Right ventricle myocardium superior (tissue), 1 donor: ENCODE measurements at places on chromosomes 7 and 10.

GRCh38 chr7:7920481-7920880, 48.1 kb upstream of the GLCCI1 start:
- no peak for DNase-seq

GRCh38 chr10:89567576-89568245, 32.3 kb upstream of the SLC16A12 start:
- no peak for DNase-seq

GRCh38 chr7:23469961-23470250, 385 bp downstream of the IGF2BP3 start:
- DNase-seq, result no peak

DNA sequence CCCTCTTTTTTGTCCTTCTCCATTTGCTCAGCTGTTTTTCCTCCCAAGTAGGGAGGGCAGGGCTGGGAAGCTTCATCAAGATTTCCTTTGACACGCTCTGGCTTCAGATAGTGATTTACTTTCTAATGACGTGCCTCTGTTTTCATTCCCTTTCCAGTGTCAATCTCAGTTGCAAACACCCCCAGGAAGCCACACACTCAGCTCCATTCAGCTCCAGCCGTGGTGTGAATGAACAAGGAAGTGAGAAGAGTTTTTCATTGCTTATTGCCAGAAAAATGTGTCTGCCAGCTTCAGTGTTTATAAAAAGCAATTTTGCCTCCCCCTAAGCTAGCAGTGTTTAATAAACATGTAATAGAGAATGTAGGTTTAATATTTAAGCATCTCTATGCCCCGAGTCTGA, 108.7 kb upstream of the DPP6 start:
- DNase-seq, result no peak

- DNase-seq, result no peak
Observed at GRCh38 chr10:133110609-133111275, 23.0 kb downstream of the ADGRA1 start.

DNA sequence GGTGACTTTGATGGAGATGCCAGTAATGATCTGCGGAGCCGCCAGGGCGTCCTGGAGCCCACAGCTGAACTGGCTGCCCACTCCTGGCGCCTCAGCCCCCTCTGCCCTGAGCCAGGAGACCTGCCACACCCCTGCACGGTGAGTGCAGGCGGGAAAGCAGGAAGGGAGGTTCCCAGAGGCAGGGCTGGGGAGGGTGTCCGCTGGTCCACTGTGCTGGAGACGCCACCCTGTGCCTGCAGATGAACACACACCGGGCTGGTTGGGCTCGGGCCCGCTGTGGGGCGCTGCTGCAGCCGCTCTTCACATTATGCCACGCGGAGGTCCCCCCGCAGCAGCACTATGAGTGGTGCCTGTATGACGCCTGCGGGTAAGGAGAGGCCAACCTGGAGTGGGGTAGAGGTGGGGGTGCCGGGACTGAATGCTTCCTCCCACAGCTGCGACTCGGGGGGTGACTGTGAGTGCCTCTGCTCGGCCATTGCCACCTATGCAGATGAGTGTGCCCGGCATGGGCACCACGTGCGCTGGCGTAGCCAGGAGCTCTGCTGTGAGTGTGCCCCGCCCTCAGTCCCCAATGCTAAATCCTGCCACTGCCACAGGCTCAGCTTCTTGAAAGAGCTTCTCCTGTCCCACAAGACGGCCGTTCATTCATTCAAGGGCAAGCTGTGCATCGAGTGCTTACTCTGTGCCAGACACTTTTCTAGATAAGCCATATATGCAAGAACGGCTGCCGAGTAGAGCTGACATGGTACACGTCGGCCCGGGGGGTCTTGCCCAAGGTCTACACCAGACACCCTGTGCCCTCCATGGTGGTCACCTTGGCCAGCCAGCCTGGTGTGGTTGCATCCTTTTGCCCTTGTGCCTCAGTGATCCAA, 14.3 kb upstream of the ZNF467 start:
- no peak for DNase-seq

- DNase-seq, result no peak
Observed at GRCh38 chr7:31478721-31479120, 35.2 kb upstream of the ITPRID1 start.

DNA sequence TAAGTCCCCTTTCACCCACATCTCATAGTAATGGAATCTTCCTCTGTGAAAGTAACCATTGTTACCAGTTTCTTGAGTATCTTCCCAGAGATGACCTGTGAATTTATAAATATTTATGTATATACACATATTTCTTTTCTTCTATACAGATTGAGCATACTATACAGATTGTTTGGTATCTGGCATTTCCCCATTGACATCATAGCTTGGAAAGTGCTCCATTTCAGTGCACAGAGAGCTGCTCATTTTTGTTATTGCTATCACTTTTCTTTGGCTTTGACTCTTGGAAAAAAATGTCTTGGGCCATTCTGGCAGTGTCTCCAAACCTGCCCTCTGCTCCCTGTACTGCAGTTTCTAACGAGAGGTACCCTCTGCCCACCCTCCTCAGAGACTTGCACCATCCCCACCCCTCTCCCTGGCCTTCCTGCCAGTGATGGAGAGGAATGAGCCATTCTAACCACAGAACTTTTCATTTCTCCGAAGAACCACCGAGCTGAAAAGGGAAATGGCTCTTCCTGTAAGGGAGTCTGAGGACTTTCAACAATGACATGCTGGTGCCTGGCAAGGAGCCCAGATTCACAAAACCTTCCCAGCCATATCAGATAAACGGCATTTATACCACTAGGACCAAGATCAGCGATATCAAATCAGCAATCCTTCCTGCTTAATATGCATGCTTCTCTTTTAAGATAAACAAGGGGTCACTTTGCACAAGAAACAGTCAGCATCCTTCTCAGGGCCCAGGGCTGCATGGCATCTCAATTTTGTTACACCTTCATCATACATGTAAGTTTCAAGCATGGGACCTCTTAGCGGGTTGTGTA, 19.7 kb upstream of the CCSER2 start:
- peak; percentile 53 for DNase-seq

- no peak for DNase-seq
Observed at GRCh38 chr10:76990561-76990960, 647.0 kb downstream of the KCNMA1 start.

DNA sequence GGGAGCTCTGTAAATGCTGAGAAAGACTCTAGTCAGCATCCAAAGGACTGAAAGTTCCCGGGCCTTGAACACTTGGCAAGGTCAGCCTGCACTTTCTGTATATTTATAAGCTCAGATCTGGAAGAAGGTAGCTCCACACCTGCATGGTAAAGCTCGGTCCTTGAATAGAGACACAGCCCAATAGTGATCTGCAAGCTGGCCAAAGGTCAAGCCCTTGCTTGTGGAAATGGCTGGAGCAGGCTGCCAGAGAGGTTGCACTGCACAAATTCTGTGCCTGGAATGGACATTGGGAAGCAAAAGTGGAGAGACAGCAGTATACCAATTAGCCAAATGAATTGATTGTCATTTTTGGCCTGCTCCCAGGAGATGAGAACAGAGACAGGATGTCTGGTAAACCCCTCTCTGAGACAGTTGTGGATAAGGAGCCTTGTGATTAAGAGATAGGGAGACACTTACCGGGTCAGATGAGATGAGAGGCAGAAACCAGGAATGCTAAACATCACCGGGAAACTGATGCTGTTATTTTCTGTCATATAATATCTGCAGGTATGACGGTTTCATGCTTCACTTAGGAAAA, 8.0 kb upstream of the FRA10AC1 start:
- DNase-seq, result no peak

- no peak for DNase-seq
Observed at GRCh38 chr7:98256431-98256830, 4.4 kb upstream of the TECPR1 start.

GRCh38 chr10:69360485-69361302, 56.0 kb downstream of the TACR2 start:
- peak; percentile 83 for DNase-seq

DNA sequence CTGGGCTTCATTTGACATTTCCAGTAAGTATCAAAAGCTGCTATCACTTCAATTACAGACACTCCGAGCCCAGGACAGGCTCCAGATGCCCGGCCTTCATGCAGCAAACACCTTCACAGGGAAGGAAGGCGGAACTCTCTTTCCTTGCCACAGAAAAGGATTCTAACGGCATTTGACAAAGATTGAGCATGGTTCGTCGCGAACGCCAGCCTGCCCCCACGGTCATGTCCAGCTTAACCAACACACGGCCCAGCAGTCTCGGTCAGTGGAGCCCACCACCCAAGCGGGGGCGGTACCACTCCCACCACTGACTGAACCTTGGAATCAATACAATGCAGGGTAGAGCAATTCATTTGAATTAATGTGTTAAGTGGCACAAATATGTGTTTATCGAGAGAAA, 607.2 kb downstream of the DNAJB6 start:
- DNase-seq, result no peak

- DNase-seq, result no peak
Observed at GRCh38 chr10:32961895-32962369, 3.9 kb upstream of the ITGB1 start.

GRCh38 chr10:122050311-122050710, 61.3 kb downstream of the TACC2 start:
- no peak for DNase-seq

- DNase-seq, result no peak
Observed at GRCh38 chr10:59668096-59668495, 41.6 kb downstream of the SLC16A9 start.

- no peak for DNase-seq
Observed at GRCh38 chr10:112221545-112221944, 38.0 kb upstream of the GPAM start.

GRCh38 chr7:94422827-94423460, 28.2 kb downstream of the COL1A2 start:
- no peak for DNase-seq

DNA sequence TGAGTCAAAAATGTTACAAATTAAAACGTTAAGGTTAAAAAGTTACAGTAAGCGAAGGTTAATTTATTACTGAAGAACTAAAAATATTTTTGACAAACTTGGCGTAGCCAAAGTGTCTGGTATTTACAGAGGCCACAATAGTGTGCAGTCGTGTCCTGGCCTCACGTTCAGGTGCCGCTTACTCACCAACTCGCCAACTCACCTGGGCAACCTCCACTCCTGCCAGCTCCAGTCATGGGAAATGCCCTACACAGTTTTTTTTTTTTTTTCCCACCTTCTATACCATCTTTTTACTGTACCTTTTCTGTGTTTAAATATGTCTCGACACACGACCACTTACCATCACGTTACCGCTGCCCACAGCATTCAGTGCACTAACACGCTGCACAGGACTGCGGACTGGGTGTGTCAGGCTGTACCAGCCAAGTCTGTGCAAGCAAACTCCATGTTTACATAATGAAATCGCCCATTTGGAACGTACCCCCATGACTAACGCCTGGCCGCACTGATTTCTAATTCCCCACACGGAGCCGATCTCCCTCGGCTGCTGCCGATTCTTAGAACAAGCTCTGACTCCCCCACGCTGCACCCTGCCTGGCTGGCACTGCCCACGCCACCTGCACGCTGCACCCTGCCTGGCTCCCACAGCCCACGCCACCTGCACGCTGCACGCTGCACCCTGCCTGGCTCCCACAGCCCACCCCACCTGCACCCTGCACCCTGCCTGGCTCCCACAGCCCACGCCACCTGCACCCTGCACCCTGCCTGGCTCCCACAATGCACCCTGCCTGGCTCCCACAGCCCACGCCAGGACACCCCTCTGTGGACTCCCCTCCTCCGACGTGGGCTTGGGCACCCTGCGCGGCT, 203.1 kb downstream of the ZMYND11 start:
- DNase-seq, result no peak

DNA sequence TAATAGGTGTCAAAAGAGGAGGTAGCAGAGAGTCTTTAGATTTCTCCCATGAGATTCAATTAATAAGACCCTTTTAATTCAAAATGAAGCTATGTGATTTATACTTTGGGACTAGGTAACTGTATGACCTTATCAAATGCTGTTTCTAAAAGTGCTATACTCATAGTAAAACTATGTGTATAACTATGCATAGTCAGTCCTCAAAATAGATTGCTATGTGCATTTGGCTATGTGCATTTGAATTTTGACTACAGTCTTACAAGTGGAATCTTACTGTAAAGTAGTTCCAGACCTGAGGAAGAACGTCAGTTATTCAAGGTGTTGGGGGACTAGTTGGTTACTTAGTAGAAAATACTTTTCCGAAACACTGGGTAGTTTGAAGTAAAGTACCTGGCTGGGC, 36.9 kb downstream of the ADD3 start:
- DNase-seq, result no peak

DNA sequence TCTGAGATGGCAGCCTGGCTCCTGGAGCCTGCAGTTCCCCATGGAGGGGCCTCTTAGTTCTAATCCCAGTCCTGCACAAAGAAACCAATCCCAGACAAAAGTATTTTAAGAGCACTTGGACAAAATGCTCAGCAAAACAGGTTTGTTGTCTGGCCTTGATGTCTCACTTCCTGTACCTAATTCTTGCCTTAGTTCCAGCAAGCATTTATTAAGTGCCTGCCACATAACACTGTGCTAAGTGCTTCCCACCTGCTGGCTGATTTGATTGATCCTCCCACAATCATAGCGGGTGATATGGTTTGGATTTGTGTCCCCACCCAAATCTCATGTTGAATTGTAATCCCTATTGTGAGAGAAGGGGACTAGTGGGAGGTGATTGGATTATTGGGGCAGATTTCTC, 65.7 kb upstream of the HABP2 start:
- no peak for DNase-seq

DNA sequence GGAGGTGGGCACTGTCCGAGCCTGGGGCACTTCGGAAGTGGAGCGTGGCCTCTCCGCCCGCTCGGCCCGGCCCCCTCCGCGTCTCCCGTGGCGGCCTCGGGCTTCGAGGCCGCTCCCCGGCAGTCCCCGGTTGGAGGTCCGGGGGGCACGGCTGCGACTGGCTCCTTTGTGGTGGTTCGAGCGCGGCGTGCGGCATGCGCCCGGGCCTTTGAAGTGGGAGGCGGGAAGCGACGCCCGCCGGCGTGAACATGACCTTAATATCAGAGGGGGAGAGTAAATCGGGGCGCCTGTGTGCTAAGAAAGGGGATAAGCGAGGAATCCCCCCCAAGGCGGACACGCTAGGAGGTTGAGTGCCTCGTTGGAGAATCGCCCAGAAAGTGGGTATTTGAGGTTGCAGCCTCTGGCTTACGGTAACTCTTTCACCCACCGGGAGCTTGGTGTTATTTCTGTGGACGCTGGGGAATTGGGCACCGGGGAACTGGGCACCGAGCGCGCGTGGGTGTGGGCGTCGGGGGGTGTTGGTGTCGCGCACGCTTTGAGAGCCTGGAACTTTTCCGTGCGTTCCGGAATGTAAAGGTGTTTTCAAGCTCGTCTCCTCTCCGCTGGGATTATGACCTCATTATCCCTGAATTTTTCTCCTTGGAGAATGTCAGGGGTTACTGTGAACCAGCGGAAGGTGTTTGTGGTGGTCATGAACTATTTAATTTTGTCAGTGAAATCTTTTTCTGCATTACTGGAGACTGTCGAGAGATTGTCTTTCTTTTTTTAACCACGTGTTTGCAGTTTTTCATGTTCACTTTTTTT, 660 bp downstream of the SUV39H2 start:
- no peak for DNase-seq
